ENCODE measurements at places on chromosomes 12 and 14. TPM values are rescaled to one million over a fixed set of nuclear protein-coding genes. Genes with fewer than 3 reads are reported as not detected.

DNA sequence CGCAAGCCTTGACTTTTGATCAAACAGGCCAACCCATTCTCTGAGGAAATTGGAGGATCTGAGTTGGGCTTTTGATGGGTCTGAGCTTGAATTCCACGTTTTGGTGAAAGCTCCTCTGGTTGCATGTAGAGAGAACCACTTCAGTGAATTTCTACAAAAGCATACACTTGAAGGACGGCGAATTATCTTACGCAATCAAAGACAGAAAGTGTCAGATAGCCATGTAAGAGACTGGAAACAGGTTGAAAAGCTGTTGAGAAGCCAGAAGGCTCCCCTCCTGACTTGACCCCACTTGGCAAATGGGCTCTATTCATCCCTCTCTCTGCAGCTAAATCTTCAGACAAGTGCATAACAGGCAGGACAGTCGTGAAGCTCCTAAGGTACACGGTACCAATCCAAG, 809.1 kb downstream of the BCL11B start:
- no peak for DNase-seq

DNA sequence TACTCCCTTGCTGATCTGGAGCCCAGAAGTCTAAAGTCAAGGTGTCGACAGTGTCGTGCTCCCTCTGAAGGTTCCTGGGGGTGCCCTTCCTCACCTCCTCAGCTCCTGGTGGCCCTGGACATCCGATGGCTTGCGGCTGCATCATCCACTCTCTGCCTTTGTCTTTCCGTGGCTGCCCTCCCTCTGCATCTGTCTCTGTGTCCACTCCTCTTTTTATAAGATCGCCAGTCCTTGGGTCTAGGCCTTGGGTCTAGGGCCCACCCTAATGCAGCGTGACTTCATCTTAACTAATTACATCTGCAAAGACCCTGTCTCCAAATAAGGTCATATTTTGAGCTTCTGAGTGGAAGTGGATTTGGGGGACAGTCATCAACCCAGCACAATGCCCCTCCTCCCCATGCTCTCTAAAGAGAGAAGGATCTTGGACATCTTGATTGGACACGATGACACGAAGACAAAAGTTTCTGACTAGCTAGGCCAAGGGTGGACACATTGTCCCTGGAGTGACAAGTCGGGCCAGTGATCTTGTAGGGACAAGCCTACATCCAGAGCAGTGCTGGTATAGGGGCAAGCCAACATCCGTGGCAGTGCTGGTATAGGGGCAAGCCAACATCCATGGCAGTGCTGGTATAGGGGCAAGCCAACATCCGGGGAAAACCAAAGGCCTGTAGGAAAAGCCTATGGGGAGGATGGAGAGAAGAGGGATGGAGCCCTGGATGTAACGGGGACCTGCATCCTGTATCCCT, 93.9 kb upstream of the DIO3 start:
- no peak for DNase-seq

DNA sequence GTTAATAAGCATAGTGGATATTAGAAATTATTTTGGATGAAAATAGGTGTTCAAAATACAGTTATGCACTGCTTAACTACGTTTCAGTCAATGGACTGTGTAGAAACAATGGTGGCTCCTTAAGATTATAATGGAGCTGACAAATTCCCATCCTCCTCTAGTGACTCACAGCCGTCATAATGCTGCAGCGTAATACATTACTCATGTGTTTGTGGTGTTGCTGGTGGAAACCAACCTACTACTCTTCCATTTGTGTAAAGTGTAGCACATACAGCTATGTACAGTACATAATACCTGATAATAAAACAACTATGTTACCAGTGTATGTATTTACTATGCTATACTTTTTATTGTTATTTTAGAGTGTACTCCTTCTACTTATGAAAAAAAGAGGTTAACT, 111.2 kb upstream of the TMCC3 start:
- DNase-seq: no peak

DNA sequence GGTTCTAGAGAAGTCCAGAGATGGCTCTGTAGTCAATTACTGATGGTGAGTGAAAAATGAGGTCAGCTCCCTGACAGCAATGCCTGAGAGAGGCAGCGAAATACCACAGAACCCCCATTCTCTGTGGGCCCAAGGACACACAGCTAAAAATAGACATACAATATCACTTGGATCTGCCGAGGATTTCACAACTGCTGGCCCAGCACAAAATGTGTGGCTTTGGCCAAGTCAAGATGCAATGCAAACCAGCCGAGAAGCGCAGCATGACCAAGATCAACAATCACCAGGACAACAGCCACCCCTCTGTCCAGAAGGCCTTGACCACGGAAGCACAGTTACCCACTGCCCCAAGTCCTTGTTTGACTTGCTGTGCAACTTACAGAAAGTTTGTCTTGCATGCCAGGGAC, 52.2 kb downstream of the CKAP4 start:
- no peak for DNase-seq

- DNase-seq: no peak
Measured at GRCh38 chr14:32827514-32827913, 111.2 kb upstream of the NPAS3 start.

DNA sequence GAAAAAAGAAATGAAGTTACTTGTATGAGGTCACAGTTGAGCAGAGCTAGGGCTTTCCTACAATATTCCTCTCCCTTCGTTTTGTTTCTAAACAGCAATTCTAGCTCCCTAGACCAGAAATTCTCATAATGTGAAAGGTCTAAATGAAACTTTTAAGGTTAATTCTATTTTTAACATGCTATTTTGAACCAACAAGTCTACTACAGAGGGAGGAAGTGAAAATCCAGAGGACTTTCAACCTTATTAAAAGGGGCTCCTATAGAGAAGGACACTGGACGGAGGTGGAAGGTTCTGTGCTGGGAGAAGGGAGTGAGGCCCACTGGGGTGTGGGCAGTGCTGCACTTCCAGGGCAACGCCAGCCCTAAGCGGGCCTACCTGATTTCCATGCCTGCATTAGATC, 13.4 kb downstream of the GSG1 start:
- DNase-seq: no peak

DNA sequence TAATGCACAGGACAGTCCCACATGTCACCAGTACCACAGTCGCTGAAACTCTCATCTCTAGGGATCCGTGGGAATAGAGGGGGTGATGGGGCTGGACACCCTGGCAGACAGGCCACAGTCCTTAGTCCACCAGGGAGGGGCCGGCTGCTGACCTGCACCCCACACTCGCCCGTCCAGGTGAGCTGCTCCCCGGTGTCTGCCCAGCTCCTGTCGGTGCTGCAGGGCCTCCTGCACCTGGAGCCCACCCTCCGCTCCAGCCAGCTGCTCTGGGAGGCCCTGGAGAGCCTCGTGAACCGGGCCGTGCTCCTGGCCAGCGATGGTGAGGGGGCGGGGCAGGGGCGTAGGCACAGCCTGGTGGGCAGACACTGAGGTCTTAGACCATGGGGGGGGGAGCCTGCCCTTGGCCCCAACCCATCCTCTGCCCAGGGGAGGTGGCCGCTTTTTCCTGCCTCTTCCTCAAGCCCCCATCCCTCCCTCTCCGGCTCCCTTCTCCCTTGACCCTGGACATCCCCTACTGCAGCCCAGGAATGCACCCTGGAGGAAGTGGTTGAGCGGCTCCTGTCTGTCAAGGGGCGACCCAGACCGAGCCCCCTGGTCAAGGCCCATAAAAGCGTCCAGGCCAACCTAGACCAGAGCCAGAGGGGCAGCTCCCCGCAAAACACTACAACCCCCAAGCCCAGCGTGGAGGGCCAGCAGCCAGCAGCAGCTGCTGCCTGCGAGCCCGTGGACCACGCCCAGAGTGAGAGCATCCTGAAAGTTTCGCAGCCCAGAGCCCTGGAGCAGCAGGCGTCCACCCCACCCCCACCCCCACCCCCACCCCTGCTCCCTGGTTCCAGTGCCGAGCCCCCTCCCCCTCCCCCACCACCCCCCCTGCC, 17.1 kb upstream of the ADSS1 start:
- no peak for DNase-seq

- DNase-seq: no peak
Measured at GRCh38 chr14:99996951-99997571, 68.2 kb upstream of the EVL start.

- no peak for DNase-seq
Measured at GRCh38 chr14:75543786-75544185, 21.5 kb downstream of the BATF start.

DNA sequence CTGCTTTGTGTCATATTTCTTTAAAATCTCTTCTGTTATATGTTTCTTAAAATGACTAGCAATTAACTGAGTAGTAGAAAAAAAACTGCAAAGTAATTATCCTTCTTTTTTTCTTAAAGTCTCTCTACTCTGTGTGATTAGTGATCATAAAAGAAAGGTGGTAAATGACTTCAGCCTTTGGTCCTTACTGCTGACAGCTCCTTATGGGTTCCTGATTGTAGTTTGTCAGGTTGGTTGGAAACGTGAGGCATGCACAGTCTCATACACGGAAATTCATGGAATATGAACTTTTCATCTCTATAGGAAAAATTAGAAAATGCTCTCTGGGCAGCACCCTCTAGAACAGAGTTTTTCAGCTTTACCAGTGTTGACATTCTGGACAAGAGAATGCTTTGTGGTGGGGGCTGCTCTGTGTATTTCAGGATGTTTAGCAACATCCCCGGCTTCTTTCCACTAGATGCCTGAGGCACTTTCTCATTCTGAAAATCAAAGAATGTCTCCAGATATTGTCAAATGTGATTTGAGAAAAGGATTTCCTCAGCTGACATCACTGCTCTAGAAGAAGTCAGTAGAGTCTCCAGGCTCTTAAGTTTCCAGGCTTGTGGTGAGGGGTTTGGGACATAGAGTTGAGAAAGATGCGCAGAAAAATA, 121.0 kb downstream of the PIK3C2G start:
- DNase-seq: no peak

DNA sequence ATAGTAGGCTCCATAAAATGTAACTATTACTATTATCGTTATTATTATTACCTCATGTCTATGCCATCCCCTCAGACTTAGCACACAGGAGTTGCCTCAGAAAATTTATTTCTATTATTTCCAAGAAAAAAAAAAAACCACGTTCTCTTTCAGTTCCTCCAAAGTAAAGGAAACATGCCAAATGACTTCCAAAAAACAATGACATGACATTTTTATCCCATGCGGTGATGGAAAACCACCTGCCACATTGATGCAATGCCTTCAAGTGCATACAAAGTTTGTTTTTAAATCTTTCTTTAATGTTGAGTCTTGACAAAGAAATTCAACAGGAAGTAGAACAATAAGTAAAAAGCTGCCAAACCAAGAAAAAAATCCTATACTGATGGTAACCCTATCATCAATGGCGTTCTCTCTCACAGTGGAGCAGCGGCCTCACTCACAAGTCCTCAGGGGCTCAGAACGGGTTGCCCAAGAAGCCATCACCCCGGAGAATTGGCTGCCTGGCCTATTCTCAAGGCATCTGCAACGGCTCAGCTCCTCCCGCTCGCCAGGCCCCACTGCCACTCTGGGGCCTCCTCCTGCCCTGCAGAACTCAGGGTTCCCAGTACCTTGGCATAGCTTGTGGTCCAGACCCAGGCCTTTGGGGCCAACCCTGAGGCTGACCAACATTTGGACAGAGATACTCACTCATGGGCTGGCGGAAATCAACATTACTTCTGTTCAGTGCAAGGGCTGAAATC, 51.9 kb downstream of the SERPINA3 start:
- no peak for DNase-seq

DNA sequence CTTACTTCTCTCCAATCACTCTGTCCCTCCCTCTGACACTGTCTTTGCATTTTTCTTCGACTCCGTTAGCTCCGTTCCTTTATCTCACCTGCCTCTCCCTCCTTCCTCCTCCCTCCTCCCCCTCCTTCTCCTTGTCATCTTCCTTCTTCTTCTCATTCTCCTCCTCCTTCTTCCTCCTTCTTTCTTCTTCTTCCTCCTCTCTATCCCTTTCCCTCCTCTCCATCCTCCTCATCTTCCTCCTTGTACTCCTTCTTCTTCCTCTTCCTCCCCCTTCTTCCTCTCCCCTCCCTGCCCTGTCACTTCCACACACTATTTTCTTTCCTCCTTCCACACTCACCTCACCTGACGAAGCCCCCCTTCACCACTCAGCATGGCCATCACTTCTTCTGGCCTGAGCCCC, 53.0 kb downstream of the HSPB8 start:
- DNase-seq: no peak

DNA sequence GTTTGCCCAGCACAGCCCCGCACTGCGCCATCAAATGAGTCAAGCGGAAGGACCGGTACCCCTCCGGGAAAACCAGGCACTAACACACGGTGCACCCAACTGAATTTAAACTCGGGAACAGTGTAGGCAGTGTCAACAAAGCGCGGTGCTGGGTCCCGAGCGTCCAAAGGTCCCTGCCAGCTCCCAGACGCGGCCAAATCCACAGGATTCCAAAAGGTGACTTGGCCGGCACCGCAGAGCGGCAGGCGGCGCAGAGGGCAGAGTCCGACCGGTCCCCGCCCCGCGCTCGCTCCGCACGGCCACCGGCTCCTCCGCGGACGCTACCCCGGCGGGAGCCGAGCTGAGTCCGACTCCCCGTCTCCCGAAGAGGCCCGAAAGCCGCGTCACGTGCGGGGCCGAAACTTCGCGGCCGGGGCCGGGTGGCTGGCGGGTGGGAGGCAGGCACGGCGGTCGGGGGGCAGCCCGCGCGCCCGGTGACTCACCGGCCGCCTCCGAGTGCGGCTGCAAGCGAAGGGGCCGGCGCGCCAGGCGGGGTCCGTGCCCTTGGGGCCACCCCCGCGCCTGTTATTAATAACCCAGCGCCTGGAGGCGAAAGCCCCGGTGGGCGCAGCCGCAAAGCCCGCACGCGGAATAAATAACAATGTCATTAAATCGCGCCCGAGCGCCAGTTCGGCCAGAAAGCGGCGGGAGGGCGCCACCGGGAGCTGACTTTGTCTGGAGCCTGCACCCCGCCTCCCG, 863 bp downstream of the DENND5B start:
- no peak for DNase-seq

DNA sequence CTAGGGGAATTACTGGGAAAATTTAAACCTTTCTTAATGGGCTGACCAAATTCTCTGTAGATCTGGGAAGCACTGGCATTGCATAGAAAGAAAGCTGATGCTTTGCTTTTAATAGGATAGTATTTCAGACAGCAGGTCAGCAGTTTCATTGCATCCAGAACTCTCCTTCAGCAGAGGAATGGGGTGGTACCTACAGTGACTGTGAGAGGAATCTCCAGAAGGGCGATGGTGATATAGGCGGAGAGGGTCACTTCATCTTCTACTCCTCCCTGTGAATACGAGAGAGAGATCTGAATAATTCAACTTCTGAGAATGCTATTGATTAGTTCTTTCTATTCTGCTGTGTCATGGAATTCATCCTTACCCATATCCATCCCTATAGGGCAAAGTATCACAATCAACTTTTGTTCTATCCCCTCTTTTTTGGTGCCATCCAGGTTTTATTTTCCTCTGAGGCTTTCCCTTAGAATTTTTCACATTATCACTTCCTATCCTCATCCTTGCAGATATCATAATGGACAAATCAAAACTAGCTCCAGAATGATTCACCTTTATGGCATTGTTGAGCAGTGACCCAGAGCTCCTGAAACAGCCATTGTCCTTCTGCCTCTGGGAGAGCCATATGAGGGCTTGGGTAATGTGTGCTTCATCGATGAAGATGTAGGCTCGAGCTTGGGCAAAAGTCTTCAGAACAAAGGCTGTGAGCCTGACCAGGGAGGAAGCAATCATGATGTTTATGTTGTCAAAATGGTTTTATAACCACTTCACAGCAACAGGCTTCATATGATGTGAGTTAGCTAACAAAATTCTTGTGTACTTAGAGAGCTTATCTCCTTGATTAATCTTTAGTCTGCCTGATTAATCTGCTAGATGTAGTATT, 38.3 kb downstream of the A2M start:
- DNase-seq: no peak

The LRRC9 gene
- total RNA-seq: 0.84 TPM

The POTEM gene
- total RNA-seq: not detected

The SBNO1 gene
- 53.6 TPM for total RNA-seq

The PMCH gene
- not detected for total RNA-seq

The DPPA3 gene
- 1.2 TPM for total RNA-seq

The RFX4 gene
- not detected for total RNA-seq

The GPD1 gene
- total RNA-seq: 1.2 TPM

The USP5 gene
- total RNA-seq: 159 TPM
